ENCODE measurements at places on chromosomes 7 and 10.

- DNase-seq: no peak
Observed at GRCh38 chr10:122466951-122467381, 5.6 kb downstream of the HTRA1 start.

GRCh38 chr7:30364773-30365172, 80.4 kb downstream of the ZNRF2 start:
- no peak for DNase-seq

GRCh38 chr10:62437696-62438095, 63.5 kb downstream of the ZNF365 start:
- no peak for DNase-seq

GRCh38 chr7:69816501-69816900, 218.2 kb downstream of the AUTS2 start:
- no peak for DNase-seq

- no peak for DNase-seq
Observed at GRCh38 chr10:122279725-122280141, 8.6 kb downstream of the BTBD16 start.

GRCh38 chr10:19944911-19945663, 128.9 kb downstream of the PLXDC2 start:
- DNase-seq: no peak

GRCh38 chr7:106603346-106603745, 57.6 kb downstream of the CCDC71L start:
- DNase-seq: no peak

GRCh38 chr7:150738591-150739001, 1.4 kb downstream of the GIMAP5 start:
- no peak for DNase-seq

DNA sequence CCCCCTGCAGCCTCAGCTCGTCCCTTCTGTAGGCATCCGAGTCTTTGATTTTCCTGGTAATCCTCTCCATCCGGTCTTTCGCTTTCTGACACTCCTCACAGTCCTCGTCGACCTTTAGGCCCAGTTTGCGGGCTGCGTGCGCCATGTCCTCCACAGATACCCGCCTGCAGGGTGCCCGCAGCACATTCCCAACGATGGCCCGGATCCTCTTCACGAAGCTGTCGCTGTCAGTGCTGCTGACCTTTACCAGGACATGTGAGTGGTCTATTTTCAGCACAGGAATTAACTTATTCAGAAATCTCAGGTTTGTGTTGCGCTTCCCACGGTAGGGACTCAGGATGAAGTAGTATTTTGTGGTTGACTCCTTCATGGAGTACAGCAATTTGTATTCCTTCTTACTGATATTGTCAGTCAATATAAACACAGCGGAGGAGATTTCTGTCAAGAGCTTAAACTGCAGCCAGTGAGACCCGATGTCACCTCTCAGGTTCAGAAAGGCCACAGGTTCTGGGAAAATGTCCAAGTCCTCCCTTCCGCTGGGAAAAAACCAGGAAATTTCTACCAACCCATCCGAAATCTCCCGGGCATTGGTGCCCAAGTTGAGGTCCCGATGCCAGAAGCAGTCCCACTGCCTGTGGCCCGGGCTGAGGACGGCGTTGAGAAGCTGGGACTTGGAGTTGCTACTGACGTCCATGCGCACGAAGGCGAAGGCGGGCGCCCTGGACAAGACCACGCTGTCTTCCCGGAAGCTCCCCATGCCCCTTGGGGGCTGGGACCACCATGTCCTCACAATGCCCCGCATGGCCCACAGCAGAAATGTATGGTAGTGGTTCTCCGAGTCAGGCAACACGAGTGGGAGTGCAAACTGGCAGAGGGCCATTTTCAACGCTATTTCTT, 8.9 kb upstream of the MRPS24 start:
- no peak for DNase-seq

GRCh38 chr10:5526691-5527331, 2.0 kb downstream of the CALML3 start:
- no peak for DNase-seq

- no peak for DNase-seq
Observed at GRCh38 chr7:123639631-123640030, 16.0 kb upstream of the LMOD2 start.

DNA sequence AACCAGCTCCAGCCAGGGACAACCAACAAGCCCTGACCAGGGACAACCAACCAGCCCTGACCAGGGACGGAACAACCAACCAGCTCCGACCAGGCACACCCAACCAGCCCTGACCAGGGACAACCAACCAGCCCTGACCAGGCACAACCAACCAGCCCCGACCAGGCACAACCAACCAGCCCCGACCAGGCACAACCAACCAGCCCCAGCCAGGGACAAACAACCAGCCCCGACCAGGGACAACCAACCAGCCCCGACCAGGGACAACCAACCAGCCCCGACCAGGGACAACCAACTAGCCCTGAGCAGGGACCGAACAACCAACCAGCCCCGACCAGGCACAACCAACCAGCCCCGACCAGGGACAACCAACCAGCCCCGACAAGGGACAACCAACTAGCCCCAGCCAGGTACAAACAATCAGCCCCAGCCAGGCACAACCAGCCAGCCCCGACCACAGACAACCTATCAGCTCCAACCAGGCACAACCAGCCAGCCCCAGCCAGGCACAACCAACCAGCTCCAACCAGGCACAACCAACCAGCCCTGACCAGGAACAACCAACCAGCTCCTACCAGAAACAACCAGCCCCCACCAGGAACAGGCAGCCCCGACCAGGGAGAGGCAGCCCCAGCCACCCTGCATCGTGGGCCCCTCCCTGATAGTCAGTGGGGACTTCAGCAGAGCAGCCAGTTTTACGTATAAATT, 56.4 kb downstream of the PROSER2 start:
- DNase-seq: no peak

- DNase-seq: no peak
Observed at GRCh38 chr7:68684246-68684839, 913.9 kb upstream of the AUTS2 start.

DNA sequence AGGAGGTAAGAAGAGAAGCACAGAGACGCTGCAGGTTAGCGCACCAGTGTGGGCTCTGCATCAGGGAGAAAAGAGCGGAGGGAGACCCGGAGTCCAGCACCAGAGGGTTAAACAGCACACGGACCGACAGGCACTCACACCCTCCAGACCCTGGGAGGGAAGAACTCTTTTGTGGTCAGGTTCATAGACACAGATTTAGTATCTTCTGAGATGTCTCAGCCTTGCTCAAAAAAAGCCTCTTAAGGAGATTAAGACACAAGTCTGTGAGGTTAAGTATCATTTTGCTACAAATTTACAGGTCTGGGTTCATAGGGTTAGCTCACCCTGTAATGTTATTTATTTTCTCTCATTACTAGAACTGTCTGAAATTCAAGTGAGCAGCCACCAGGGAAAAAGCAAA, 16.8 kb upstream of the NDST2 start:
- DNase-seq: no peak

DNA sequence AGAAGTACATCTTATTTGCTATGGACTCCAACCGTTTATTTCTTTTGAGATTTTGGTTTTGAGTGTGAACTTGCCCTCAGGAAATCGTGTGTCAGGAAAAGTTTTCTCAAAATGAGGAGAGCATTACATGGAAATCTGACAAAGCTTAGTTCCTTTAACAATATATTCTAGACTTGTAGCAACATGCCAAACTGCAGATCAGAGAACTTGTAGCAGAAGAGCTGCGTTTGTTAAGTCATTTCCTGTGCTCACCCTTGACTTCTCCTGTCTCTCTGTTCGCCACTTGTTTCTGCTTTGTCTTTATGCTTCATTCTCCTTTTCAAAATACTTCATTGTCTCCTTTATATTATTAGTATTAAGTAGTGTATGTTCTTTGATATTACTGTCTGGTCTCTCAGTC, 116.6 kb upstream of the FOXP2 start:
- DNase-seq: no peak

DNA sequence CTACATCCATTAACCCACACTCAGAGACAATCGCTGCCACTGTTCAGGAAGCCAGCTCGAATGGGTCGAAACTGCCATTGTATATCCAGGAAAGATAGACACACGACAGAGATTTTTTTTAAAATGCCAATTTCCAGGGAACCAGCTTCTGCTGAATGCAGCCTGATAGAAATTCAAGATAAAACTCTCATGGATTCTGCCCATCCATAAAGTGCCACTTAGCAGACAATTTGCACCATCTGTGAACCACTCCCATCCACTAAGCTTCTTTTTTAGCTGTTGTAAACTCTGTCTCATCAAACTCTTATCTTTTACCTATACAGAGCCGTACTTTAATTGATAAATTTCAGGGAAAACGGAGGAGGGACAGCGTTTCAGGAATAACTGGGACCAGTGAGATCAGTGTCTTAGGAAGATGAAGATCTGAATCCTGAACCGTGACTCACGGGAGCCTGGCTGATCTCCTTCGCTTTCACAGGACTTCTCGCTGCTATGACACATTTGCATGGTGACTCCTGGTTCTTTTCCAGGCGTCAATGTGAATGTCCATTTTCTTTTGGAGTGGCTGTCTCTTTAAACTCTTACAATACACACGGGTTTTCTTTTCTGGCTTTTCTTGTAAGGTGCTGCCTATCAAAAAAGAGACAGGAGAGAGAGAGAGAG, 103.4 kb downstream of the FAM204A start:
- no peak for DNase-seq

GRCh38 chr7:120334475-120334874, 61.5 kb downstream of the KCND2 start:
- no peak for DNase-seq

GRCh38 chr10:118193642-118194041, 146.9 kb upstream of the RAB11FIP2 start:
- no peak for DNase-seq

GRCh38 chr7:1662767-1663166, 7.3 kb upstream of the ELFN1 start:
- no peak for DNase-seq

DNA sequence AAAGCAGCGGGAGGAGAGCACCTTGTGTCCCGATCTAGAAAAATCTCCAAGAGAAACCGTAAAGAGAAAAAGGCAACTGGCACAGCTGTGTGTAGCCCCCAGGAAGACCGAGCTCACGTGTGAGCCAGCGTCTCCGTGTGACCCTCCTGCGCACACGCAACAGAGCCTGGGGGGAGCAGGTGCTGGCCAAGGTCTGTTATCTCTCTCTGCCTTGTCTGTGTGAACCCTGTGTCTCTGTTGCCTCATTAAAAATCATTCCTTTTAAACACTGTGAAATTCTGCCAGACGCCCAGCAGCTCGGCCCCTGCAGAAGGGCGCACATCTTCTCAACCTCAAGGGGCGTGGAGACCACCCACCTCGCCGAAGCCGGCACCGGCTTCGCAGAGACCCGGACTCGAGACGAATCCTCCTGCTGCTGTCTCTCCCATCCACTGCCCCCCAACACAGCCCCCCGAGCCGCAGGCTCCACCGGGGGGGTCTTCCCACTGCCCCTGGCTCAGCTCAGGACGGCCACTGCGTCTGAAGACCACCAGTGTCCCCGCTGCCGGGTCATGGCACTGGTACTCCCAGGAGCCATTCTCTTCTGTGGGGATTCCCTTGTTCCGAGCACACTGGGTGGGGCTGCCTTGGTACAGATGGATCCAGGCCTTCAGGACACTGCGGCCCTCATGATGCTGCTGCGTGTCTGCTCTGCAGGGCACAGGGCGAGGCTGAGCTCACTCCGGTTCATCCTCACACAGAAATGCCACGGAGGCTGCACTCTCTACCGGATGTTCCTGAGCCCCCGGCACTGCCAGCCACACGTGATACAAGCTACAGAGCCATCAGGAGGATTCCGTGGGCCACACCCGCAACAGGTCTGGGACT, 94.3 kb upstream of the DNAAF5 start:
- no peak for DNase-seq

- no peak for DNase-seq
Observed at GRCh38 chr7:159083001-159083697, 61.5 kb downstream of the VIPR2 start.

DNA sequence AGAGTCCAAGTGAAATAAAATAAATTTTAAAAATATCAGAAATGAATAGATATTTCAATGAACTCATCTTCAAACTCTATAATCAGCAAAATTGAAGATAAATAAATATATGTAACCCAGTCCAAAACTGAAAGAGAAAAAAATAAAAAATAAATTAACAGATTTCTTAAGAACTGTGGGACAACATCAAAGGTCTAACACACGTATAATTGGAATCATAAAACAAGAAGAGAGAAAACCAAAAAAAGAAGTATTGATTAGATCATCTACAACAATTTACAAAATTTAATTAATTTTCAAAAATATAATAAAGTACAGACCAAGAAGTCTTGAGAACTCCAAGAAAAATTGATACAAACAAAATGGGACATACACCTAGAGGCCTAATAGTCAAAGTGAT, 625.8 kb upstream of the SORCS1 start:
- DNase-seq: no peak

DNA sequence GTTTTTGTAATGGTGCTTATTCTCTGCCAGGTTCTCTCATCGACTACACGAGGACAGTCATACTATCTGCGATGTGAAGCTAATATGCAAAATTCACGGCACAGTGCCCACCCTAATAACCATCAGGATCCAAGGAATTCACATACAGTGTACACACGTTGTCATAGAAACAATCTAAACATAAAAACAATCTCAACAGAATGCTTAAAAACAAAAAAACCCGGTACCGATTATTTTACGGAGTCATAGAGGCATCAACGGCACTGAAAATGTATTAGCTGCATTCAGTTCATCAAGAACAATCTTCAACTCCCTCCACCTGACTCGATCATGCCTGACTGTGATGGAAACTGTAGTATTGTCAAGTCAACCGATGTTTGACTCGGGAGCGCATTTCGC, 628 bp downstream of the MRPS33 start:
- DNase-seq: no peak

- DNase-seq: no peak
Observed at GRCh38 chr10:125531465-125531864, 151.5 kb downstream of the TEX36 start.

GRCh38 chr7:14407246-14408015, 418.0 kb upstream of the ETV1 start:
- no peak for DNase-seq

Measured in stimulated activated CD8-positive, alpha-beta memory T cell treated with anti-CD3 and anti-CD28 coated beads, Interleukin-7, amount 100 ng/mL, for 48 hours (primary cell).